Skeletal muscle cell (primary cell): ENCODE measurements at places on chromosomes 2 and 18.

DNA sequence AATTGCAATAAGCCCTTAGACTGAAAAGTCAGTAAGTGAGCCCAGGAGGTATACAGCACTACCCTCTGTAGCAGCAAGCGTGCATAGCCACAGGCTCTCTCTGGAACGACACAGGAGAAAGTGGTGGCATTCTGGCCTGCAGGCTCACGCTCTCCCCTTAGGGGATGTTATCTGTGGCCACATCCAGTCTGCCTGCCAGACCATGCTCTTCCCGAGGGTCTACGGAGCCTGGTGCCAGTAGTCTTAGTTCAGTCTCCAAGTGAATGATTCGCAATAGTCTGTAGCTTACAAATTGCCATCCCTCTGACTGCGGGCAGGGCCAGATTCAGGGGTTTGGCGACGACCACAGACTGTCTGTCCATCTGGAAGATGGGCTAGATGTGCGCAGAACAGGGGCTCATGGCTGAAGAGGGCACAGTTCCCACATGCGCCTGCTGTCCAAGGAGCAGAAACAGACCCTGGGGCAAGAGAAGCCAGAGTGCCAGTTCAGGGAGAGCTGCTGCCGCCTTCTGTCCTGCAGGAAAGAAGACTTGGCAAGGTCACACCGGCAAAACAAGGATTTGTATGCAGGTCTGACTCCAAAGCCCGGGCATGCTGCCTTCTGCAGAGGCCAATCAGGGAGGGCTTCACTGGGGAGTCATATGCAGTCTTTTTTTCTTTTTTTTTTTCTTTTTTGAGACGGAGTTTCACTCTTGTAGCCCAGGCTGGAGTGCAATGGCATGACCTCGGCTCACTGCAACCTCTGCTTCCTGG, 3.5 kb upstream of the KLF11 start:
- DNase-seq: no peak

DNA sequence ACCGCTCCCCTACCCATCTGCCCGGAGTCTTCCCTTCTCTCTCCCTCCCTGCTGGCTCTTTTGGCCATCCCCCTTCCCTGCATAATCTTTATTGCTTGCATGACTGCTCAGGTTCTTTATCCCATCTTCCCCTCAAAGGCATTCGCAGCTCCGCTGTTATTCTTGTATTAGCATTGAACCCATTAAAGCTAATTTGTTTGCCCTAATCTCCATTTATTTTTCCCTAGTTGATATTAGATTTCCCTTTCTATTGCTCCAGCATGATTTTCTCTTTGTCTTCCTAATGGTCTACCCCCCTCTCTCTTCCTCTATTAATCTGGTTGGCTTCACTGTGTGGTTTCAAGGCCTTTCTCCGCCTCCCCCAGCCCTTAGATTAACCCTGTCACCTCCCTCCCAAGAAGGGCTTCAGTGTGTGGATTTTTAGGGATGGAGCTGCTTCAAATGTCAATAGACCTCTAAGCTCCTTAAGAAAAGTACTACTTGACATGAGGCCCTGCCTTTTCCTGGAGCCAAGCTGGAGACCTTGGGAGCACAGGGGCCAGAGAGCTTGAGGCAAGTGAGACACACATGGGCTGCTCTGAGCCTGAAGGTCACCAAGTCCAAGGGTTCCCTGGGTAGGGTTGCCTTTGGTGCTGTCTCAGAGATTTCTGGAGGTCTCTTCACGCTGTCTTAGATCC, 20.1 kb downstream of the PAX8 start:
- DNase-seq: no peak

DNA sequence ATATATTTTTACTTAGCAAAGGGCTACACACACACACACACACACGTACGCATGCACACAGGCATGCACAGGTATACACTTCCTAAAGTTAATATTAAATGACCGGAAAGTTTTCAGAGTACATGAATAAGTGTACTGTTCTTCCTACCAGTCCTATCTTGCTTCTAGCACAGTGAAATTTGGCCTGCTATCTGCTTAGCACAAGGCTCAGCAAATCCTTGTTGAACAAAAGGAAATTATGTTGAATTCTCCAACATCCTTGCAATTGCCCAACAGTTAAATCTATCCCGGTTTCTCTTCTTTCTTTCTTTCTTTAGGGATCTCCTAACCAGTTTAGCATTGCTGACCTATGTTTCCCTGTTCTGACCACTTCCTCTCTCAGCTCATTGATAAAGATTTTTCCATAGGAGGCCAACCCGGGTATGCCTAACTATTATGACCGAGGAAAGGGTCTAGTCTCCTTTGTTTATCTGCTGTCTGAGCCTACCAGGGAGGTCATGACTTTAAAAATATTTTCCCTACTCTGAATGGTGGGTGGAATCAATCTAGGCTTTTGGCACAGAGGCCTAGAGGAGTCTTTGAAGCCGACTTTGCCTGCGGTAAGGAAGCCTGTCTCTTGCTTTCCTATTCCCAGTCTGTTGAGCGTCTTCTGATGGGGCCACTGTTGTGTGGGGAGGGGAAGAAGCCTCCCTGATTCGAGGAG, 400.7 kb downstream of the HRH4 start:
- DNase-seq: no peak

DNA sequence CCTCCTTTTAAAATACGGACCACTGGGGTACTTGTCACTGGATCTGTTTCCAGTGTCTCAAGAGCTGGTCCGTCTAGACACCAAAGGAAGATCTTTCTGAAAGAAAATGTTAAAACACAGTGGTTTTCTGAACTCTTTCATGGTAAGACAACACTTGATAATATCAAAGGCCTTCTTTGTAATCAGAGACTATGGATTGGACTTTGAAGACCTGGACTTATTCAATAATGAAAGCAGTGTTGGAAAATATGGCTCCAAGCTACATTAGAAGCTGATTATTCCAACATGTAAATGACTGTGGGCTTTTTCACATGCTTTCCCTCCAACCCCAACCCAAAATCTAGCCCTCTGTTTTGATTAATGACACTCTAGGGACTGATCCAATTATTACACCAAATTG, 329.4 kb upstream of the LYPD1 start:
- DNase-seq: no peak

DNA sequence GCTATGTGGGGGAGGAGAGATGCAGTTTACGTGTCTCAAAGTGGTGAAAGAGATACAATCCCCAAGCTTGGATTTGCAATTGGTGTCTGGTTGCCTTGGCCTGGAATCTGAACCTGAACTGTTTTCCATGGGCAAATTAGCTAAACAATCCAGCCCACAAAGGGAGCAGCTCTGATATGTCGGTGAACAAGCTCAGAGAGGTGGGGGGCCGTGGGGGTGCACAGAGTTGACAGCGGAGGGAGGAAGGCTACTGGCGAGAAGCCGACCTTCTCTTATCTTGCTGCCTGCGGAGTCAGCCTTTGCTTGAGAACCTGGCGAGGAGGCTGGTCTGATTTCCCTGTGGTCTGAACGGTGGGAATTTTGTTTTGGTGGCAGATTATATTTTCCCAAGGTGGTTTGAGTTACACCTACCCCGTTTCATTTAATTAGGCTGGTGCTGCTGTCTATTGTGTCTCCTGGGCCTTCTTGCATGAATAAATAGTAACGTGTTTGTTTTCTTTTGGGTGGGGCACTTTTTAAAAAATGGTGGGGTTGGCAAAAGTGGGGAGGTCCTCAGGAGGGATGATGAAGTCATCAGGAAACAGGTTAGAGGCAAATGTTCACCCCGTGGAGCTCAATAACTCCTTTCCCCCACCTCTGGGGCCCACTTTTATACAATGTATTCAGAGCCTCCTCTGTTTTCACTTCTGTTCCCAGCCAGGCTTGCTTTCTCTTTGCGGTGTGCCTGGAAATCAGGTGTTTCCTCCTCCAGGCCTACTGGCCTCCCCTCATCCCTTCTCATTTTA, 80.9 kb upstream of the IGFBP5 start:
- no peak for DNase-seq

- DNase-seq: no peak
These were observed 4.1 kb upstream of the TCF4 start for GRCh38 chr18:55592106-55592505.

- no peak for DNase-seq
These were observed 951 bp downstream of the EN1 start for GRCh38 chr2:118846442-118846952.

DNA sequence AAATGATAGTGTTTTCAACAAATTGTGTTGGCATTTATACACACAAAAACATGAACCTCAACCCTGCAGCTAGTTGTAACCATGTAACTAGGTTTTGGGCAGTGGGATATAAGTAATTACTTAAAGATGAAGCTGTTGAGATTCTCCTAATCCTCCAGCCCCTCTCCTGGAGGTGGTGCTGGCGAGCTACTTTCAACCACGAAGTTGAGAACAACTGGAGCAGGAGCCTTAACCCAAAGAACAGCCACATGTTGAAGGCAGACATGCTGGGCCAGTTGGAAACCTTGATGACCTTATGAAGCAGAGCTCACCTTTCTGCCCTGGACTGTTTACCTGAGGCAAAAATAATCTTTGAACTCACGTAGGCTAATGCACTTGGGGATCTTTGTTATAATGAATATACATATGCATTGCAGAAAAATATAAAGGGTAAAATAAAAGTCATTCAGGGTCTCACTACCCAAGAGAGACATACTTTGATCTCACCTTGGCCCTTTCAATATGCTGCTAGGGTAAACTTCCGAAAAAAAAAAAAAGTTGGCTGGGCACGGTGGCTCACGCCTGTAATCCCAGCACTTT, 89.6 kb upstream of the NPAS2 start:
- peak; percentile 32 for DNase-seq

- no peak for DNase-seq
These were observed 24.8 kb downstream of the FMNL2 start for GRCh38 chr2:152359573-152360363.

- no peak for DNase-seq
These were observed 76.2 kb downstream of the NPAS2 start for GRCh38 chr2:100895934-100896685.

GRCh38 chr2:227933884-227934283, 62.5 kb downstream of the DAW1 start:
- DNase-seq: no peak

DNA sequence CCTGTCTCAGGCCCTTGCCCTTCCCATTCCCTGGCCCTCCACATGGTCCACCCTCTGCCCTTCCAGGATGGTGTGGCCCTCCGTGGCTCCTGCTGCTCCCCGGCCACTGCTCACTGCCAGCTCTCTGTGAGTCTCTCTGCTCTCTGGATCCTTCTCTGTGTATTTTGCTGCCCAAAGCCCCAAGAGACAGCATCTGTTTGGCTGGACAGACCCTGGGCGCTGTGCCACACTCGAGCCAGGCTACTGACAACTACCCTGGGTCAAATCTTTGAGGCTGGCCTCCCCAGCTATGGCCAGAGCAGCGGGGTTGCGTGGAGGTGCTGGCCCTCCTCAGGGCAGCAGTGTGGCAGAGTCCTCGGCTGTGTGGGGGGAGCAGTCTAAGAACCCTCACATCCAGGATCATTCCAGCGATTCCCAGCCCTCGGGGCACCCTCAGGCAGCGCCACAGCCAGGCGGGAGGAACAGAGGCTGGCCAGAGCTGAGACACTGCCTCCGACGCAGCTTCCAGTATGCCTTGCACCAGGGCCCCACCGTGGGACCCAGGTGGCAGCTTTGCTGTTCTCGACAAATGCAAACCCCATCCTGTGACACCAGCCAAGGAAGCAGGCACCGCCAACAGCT, 139.4 kb upstream of the GLI2 start:
- no peak for DNase-seq

DNA sequence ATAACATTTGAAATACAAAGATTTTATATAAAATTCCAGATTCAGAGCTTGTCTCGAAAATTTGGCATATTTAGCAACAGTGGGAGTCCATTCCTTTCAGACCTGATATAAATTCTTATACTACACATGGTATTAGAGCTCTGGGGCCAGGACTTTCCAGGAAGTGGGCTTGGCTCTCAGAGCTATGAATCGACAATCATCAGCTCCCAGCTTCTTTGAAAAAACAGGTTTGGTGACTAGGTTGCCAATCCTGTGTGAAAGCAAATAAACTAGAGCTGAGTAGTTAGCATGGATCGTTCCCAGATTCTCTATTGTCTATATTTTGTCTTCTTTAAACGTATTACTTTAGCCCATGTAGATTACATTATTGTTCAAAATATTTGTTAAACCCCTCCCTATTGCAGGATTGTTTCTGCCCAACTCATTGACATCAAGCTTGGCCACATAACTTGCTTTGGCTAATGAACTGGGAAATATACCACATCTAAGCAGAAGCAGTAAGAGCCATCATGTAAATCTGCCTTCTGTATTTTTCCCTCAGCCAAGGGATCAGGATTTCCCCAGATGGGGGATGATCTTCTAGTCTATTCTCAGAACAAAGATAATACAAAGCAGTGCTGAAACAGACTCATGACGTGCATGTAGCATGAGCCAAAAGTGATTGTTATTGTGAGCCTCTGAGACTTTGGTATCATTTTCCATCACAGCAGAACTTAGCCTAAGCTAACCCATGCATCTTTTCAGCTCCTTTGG, 105.4 kb downstream of the KCNH7 start:
- no peak for DNase-seq

DNA sequence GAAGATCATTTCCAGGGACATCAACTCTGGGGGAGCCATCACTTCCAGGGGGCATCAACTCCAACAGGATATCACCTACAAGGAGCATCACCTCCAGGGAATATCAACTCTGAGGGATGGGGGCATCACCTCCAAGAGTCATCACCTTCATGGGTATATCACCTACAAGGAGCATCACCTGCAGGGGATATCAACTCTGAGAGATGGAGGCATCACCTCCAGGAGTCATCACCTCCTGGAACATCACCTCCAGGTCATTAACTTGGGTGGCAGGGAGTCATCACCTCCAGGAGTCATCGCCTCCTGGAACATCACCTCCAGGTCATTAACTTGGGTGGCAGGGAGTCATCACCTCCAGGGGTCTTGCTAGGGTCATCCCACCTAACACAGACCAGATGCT, 167.6 kb downstream of the NDUFA10 start:
- DNase-seq: no peak

DNA sequence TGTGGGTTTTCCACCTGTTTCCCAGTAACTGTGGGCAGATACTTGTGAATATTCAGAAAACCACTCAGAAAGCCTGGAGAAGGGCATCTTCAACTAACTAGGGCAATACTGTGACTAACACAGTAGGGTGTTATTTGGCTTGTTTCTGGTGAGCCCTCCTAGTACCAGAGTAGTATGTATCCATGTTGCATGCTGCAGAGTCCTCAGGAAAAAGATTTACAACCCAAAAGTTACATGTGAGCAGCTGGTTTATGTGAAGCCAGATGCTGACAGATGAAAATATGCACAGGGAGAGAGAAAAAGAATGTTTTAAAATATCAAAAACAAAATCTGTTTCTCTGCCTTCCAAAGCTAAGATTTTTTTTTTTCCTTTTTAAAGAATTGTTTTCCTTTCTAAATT, 333.2 kb upstream of the UBE2E3 start:
- DNase-seq: no peak

GRCh38 chr18:26468931-26469340, 79.4 kb downstream of the KCTD1 start:
- DNase-seq: no peak

- DNase-seq: no peak
These were observed 3.5 kb downstream of the CDK5R2 start for GRCh38 chr2:218962859-218963492.
